ENCODE measurements at places on chromosomes 6 and 20. TPM values are rescaled to one million over a fixed set of nuclear protein-coding genes. Genes with fewer than 3 reads are reported as not detected.

DNA sequence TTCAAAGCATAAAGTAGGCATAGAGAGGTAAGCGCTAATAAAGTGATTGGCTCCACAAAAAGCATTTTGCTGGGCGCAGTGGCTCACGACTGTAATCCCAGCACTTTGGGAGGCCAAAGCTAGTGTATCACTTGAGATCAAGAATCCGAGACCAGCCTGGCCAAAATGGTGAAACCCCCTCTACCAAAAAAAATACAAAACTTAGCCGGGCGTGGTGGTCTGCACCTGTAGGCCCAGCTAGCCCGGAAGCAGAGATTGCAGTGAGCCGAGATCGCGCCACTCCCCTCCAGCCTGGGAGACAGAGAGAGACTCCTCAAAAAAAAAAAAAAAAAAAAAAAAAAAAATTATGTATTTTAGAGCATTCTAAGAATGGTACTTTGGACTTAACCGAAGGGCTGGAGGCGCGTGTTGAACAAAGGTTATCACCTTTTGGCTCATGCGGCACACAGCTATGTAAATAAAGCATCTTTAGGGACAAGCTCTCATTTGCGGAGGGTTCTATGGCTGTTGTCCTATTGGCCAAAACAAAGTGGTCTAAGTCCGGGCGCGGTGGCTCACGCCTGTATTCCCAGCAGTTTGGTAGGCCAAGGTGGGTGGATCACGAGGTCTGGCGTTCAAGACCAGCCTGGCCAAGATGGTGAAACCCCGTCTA, 17.4 kb downstream of the HFE start:
- H3K4me1 ChIP-seq, result peaks cover 5% of the 10 kb centered on the region
- no peaks in the 10 kb centered on the region for H3K27me3 ChIP-seq
- H3K27ac ChIP-seq, result peak overlapping the region; percentile 76
- DNase-seq, result peak; percentile 56
- no peaks in the 10 kb centered on the region for H3K36me3 ChIP-seq

- H3K27me3 ChIP-seq, result no peaks in the 10 kb centered on the region
- no peak overlapping the region for H3K4me3 ChIP-seq
- no peaks in the 10 kb centered on the region for H3K36me3 ChIP-seq
- no peak for DNase-seq
These were observed 10.3 kb downstream of the LEMD2 start for GRCh38 chr6:33778444-33779121.

GRCh38 chr6:82017773-82018172, 229.8 kb downstream of the IBTK start:
- no peaks in the 10 kb centered on the region for H3K27me3 ChIP-seq
- peak overlapping the region; percentile 74 for H3K27ac ChIP-seq
- H3K36me3 ChIP-seq, result no peaks in the 10 kb centered on the region
- no peak for DNase-seq
- H3K4me3 ChIP-seq, result no peak overlapping the region

GRCh38 chr6:16868968-16869367, 107.7 kb upstream of the ATXN1 start:
- no peak overlapping the region for H3K27ac ChIP-seq
- no peaks in the 10 kb centered on the region for H3K27me3 ChIP-seq
- no peaks in the 10 kb centered on the region for H3K4me1 ChIP-seq
- no peak for DNase-seq
- no peak overlapping the region for H3K4me3 ChIP-seq

- no peak for DNase-seq
- no peak overlapping the region for H3K27ac ChIP-seq
- no peaks in the 10 kb centered on the region for H3K4me1 ChIP-seq
- no peaks in the 10 kb centered on the region for H3K27me3 ChIP-seq
These were observed 33.2 kb downstream of the PSMG4 start for GRCh38 chr6:3291987-3292386.

- peak overlapping the region; percentile 61 for H3K27ac ChIP-seq
- peak; percentile 75 for DNase-seq
- H3K4me3 ChIP-seq, result no peak overlapping the region
- H3K27me3 ChIP-seq, result no peaks in the 10 kb centered on the region
- H3K4me1 ChIP-seq, result peaks cover 10% of the 10 kb centered on the region
These were observed 13.6 kb downstream of the STMND1 start for GRCh38 chr6:17115251-17116116.

GRCh38 chr6:154535147-154535546, 24.7 kb upstream of the CNKSR3 start:
- H3K27ac ChIP-seq, result peak overlapping the region; percentile 16
- no peaks in the 10 kb centered on the region for H3K27me3 ChIP-seq
- H3K4me1 ChIP-seq, result peaks cover 25% of the 10 kb centered on the region

GRCh38 chr6:36720251-36721141, 22.9 kb downstream of the RAB44 start:
- DNase-seq, result no peak
- no peak overlapping the region for H3K27ac ChIP-seq
- no peaks in the 10 kb centered on the region for H3K36me3 ChIP-seq
- H3K27me3 ChIP-seq, result no peaks in the 10 kb centered on the region

Gene TMEM151B
- polyA plus RNA-seq, result 1.0 TPM

Gene IGF2R
- 56.1 TPM for polyA plus RNA-seq
